EH (cell line): ENCODE measurements at places on chromosomes 4 and X.

GRCh38 chrX:95332530-95332929 is 1352.1 kb upstream of the DIAPH2 start:
- DNase-seq: no peak

DNA sequence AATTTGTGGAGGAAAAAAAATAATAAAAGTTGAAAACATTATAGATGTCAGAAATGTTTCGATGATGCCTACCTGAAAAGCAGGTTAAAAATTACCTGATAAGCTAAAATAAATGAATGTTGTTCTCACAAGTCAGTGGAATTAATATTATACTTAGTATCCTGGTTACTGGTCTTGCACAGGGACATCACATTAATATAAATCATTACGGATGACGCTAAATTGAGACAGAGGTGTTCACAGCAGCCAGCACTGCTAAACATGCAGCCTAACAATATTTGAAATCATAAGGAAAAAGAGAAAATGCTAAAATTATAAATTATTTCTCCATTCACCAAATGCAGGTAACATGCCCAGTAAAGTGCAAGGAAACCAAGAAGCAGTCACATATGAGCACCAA is 1130.0 kb downstream of the STPG2 start:
- no peak for DNase-seq

GRCh38 chr4:70925899-70926635 is 23.9 kb downstream of the MOB1B start:
- no peak for DNase-seq

- peak; percentile 19 for DNase-seq
These were observed 110.9 kb downstream of the FBXW7 start for GRCh38 chr4:152424977-152425376.

- DNase-seq: no peak
These were observed 242.7 kb downstream of the MID1IP1 start for GRCh38 chrX:39043838-39044550.

GRCh38 chr4:9964879-9965278 is 56.4 kb downstream of the SLC2A9 start:
- no peak for DNase-seq

- DNase-seq: no peak
These were observed 3.8 kb upstream of the SERPINA7 start for GRCh38 chrX:106042296-106042695.

- DNase-seq: no peak
These were observed 636.6 kb downstream of the MID1IP1 start for GRCh38 chrX:39437670-39438441.

- DNase-seq: peak; percentile 7
These were observed 32.6 kb downstream of the CCDC158 start for GRCh38 chr4:76388160-76388908.

- DNase-seq: no peak
These were observed 135.3 kb upstream of the VCX2 start for GRCh38 chrX:8306291-8306925.

- DNase-seq: no peak
These were observed 23.0 kb upstream of the PDS5A start for GRCh38 chr4:40000711-40001110.

- no peak for DNase-seq
These were observed 315.3 kb downstream of the DHRSX start for GRCh38 chrX:2185341-2186082.

- no peak for DNase-seq
These were observed 41.5 kb downstream of the CBLL2 start for GRCh38 chrX:22314211-22314610.

- DNase-seq: peak; percentile 82
These were observed 154.3 kb upstream of the EDNRA start for GRCh38 chr4:147326591-147326990.

- DNase-seq: peak; percentile 64
These were observed 135.4 kb upstream of the OTUD4 start for GRCh38 chr4:145315811-145316225.

- no peak for DNase-seq
These were observed 363.0 kb downstream of the MID1IP1 start for GRCh38 chrX:39164212-39164611.

- DNase-seq: no peak
These were observed 171.1 kb downstream of the PALLD start for GRCh38 chr4:168667921-168668320.

DNA sequence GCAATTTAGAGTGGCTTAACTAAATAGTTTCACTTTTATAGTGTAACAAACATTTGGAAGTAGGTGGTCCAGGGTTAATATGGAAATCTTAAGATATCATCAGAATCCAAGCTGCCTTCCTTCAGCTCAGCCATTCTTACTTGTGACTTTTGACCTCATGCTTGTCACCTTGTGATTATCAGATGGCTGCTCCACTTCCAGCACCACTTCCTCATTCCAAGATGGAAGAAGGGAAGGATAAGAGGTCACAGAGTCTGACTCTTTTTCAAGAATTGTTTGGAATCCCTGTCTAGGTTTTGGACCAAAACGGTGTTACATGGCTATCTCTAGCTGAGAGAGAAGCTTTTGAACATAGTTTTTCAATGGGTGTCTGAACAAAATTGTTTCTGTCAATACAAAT is 39.9 kb downstream of the MTTP start:
- no peak for DNase-seq

- peak; percentile 14 for DNase-seq
These were observed 262.0 kb downstream of the PPP1R2C start for GRCh38 chrX:42515939-42516338.

DNA sequence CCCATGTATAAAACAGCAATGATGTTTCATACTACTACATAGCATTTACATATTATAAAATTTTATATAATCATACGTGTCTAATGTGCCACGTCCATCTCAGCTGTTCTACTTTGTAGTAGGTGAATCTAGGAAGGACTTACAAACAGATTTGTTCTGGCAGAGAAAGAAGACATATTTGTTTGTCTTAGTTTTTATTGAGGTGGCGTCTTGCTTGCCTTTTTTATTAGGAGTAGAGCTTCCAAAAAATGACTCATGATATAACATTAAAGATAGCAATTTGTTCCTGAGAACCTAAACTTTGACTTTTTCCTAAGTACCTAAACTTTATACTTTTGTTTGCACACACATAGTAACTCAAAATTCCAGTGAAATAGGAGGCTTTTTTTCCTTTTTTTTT is 64.6 kb downstream of the CLDN22 start:
- peak; percentile 53 for DNase-seq

GRCh38 chr4:78610546-78611214 is 59.1 kb downstream of the ANXA3 start:
- DNase-seq: peak; percentile 66

GRCh38 chrX:76919761-76920160 is 492.3 kb downstream of the MAGEE1 start:
- DNase-seq: no peak

GRCh38 chr4:131534944-131535645 is 1614.0 kb upstream of the PCDH10 start:
- DNase-seq: no peak

DNA sequence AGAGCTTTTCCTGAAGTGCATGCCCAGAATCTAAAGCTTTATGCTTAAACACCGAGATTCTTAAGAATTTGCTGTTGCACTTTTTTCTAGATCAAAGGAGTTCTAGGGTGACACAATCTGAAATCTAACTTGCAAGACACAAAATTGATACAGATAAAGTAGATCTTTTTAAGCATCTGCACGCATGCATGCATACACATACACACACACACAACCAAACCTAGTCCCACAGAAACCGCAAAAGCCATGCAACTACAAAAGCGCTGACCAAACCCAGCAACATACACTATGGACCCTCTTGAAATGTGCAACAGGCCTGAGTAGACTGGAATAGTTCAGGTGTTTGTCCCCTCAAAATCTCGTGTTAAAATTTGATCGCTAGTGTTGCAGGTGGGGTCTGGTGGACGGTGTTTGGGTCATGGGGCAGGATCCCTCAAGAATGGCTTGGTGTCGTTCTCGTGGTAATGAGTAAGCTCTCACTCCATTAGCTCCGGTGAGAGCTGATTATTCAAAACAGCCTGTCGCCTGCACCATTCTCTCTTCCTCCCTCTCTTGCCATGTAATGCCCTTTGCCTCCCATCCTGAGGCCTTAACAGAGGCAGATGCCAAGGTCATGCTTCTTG is 52.7 kb downstream of the IRF2 start:
- DNase-seq: no peak

DNA sequence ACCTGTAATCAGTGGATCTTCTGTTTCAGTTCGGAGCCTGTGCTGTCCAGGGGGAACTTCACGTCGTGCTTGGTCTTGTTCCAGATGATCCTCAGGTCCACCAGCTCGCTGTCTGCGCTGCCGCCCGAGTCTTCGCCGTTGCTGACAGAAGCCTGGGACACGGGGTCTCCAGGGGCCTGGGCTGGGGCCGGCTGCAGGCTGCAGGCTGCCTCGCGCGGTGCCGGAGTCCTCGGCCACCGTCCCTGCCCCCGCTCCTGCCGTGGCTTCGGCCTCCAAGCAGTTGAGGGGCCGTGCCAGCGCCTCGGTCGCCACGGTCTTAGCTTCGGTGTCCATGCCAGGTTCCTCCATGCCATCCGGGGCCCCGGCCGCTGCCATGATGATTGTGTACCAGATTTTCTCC is 37.3 kb upstream of the CCNI start:
- DNase-seq: no peak

DNA sequence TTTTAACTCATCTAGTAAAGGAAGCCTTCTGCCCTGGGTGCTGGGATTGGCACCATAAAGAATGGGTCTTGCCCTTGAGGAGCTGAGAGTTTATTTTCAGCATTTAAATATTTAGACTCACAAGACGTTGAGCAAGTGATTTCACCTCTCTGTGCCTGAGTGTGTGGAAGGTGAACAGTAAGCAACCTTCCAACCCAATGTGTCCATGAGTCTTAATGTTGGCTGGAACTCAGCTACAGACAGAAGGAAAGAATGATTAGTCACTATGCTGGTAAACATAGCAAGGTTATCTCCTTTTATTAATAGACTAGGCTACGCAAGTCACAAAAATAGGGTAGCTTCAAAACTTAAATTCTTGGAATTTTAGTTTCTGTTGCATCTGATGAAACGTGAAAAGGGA is 277.4 kb upstream of the GATB start:
- peak; percentile 76 for DNase-seq

GRCh38 chrX:20063716-20064351 is 52.9 kb downstream of the MAP7D2 start:
- DNase-seq: no peak

DNA sequence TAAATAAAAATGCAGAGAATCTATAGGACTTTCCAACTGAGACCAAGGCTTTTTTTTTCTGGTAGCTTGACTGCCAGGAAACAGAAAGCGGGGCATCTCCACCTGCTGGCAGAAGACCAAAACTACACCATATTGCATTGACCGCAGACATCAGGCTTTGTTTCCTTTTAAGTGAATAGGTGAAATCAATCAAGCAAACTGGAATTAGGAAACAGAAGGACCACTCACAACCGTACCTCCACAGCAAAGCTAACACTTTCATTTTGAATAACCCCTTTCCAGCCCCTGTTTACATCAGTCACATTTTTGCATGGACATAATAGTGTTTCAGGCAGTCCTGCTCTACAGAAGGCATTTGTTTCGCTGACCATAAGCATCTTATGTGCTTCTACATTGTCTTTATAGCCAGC is 218.2 kb downstream of the IDS start:
- peak; percentile 33 for DNase-seq

GRCh38 chr4:15109600-15109999 is 107.3 kb downstream of the CPEB2 start:
- no peak for DNase-seq

- DNase-seq: no peak
These were observed 26.9 kb downstream of the ZNF41 start for GRCh38 chrX:47456080-47456479.

- no peak for DNase-seq
These were observed 1017.1 kb upstream of the HS3ST1 start for GRCh38 chr4:12445711-12446235.

- no peak for DNase-seq
These were observed 530 bp upstream of the NMU start for GRCh38 chr4:55636656-55636999.

- DNase-seq: peak; percentile 49
These were observed 25.2 kb downstream of the PI4K2B start for GRCh38 chr4:25258980-25259578.

DNA sequence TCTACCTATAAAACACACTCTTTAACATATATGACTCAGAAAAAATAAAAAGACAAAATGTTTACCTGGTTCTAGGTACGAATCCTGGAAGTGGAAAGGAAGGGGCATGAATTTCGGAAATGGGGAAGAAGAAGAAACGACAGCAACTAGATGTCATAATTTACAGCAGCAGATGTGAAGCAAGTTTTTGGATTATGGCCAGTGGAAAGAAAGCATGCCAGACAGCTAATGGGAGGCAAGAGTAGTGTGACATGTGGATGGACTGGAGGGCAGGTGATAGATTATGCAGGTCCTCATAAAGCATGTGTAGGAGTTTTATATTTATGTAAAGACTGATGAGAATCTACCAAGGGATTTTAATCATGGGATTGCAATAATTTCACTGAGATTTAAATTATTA is 279.0 kb upstream of the TACR3 start:
- DNase-seq: no peak

DNA sequence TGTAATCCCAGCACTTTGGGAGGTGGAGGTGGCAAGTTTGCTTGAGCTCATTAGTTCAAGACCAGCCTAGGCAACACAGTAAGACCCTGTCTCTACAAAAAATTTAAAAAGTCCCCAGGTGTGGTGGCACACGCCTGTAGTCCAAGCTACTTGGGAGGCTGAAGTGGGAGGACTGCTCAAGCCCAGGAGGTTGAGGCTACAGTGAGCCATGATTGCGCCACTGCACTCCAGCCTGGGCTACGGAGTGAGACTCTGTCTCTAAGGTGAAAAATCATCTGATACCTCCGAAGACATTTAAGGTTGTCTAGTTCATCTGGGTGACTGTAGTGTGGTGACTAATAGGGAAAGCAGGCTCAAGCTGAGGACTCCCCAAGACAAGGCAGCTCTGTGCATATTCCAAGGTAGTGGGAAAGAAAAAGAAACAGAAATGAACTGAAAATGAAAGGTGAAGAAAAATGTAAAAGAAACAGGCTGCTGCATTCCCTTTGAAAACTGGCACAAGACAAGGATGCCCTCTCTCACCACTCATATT is 23.3 kb downstream of the FRYL start:
- peak; percentile 33 for DNase-seq

- DNase-seq: no peak
These were observed 8.0 kb downstream of the OFD1 start for GRCh38 chrX:13742397-13743176.

- DNase-seq: peak; percentile 83
These were observed 192.2 kb downstream of the APBB2 start for GRCh38 chr4:41022116-41022515.
